ENCODE measurements at places on chromosomes 3 and 15. TPM values are rescaled to one million over a fixed set of nuclear protein-coding genes. Genes with fewer than 3 reads are reported as not detected.

- H3K4me1 ChIP-seq = no peaks in the 10 kb centered on the region
- H3K36me3 ChIP-seq = no peaks in the 10 kb centered on the region
- no peak for DNase-seq
- no peak overlapping the region for H3K4me3 ChIP-seq
These were observed 43.7 kb downstream of the CCR4 start for GRCh38 chr3:32995098-32995497.

DNA sequence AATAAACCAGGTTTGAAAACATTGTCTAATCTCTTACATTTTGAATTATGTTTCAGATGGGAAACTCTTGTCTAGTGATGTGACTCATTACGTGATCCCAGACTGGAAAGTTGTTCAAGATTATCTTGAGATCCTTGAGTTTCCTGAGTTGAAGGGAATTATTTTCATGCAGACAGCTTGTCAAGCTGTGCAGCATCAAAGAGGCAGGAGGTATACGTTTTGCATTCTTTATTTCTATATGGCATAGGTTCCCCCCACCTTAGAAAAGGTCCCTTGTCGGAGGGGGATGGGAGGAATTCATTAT is 1.5 kb downstream of the DIS3L start:
- H3K4me3 ChIP-seq = peak overlapping the region; percentile 91
- H3K27me3 ChIP-seq = no peaks in the 10 kb centered on the region
- peaks cover 5% of the 10 kb centered on the region for H3K36me3 ChIP-seq

DNA sequence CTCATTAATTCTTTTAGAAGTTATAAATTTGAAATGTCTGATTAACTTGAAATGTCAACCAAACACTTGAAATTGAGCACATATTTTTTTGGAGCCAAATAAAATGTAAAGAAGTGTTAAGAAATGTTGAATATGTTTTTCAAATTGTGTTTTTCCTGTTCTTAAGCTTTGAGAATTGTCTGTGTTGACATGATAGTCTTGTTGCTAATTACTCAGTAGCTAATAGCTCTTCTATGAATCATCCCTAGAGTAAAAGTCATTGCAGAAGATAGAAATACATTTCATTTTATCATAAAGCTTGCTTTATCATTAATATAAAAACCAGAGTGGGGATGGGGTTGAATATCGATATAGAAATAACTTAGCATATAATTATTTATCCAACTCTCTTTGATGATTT is 41.9 kb upstream of the ABHD10 start:
- peaks cover 40% of the 10 kb centered on the region for H3K36me3 ChIP-seq
- no peaks in the 10 kb centered on the region for H3K27me3 ChIP-seq
- no peak overlapping the region for H3K27ac ChIP-seq
- H3K4me3 ChIP-seq = no peak overlapping the region
- DNase-seq = no peak

DNA sequence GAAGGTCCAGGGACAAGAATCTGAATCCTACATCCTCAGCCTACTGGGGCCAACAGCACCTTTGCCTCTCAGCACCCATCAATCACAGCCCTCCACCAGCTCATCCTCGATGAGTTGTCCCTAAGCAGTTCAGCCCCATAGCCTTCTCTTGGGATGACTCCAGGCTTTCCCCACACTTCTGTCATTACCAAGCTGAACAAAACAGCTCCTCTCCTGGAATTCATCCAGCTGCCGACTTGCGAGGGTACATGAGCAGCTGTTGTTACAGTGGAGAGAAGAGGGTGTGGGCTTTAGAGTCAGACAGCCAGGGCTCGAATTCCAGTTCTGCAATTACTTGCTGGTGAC is 69.0 kb upstream of the THBS1 start:
- H3K4me3 ChIP-seq = no peak overlapping the region
- H3K27me3 ChIP-seq = no peaks in the 10 kb centered on the region
- no peak overlapping the region for H3K27ac ChIP-seq
- H3K4me1 ChIP-seq = no peaks in the 10 kb centered on the region
- no peak for DNase-seq

- H3K4me3 ChIP-seq = no peak overlapping the region
- DNase-seq = no peak
- H3K4me1 ChIP-seq = peaks cover 36% of the 10 kb centered on the region
- H3K27ac ChIP-seq = no peak overlapping the region
These were observed 7.8 kb downstream of the ATP2C1 start for GRCh38 chr3:130901463-130902204.

Gene NRROS
- 0.52 TPM for total RNA-seq

Gene UROC1
- not detected for total RNA-seq

- no peak overlapping the region for H3K27ac ChIP-seq
- H3K36me3 ChIP-seq = no peaks in the 10 kb centered on the region
These were observed 318.0 kb downstream of the FGF12 start for GRCh38 chr3:192409201-192409837.

DNA sequence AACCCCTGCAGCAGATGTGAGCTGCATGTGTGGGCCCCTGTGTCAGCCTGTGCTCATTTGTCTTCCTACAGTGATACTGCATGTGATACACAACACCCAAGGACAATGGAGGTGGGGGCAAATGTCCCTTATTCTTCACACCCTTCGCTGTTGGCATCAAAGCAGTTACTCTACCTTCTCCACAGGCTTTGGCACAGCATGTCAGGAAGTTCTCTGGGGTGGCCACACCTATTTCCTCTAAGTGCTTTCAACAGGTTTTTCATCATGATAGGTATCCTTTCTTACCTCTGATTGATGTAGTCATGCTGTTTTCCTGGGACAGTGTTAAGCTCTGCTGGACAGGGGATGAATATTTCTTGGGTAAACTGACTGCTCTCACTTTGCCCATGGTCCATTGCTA is 29.5 kb downstream of the ZNF662 start:
- H3K4me1 ChIP-seq = no peaks in the 10 kb centered on the region
- no peak overlapping the region for H3K4me3 ChIP-seq
- no peak overlapping the region for H3K27ac ChIP-seq
- H3K36me3 ChIP-seq = no peaks in the 10 kb centered on the region

DNA sequence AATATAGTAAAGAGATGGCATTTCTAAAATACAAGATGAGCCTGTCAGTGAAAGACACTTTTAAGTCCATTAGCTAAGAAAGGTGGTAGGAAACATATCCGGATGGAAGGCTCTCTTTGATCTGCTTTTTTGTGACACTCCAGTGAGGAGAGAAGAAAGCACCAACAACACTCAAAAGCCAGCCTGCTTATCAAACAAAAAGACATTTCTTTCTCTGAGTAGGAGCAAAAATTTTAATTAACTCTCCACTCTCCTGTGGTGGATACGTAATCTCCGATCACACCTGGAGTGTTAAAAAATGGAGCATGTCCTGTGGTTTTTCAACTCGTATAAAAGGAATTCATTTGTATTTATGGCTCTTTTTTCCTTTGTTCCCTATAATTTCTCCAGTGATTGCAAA is 65.3 kb downstream of the OXNAD1 start:
- peak overlapping the region; percentile 49 for H3K4me3 ChIP-seq
- peaks cover 31% of the 10 kb centered on the region for H3K4me1 ChIP-seq
- no peak for DNase-seq
- no peak overlapping the region for H3K27ac ChIP-seq

Gene MAP6D1
- 4.9 TPM for total RNA-seq

DNA sequence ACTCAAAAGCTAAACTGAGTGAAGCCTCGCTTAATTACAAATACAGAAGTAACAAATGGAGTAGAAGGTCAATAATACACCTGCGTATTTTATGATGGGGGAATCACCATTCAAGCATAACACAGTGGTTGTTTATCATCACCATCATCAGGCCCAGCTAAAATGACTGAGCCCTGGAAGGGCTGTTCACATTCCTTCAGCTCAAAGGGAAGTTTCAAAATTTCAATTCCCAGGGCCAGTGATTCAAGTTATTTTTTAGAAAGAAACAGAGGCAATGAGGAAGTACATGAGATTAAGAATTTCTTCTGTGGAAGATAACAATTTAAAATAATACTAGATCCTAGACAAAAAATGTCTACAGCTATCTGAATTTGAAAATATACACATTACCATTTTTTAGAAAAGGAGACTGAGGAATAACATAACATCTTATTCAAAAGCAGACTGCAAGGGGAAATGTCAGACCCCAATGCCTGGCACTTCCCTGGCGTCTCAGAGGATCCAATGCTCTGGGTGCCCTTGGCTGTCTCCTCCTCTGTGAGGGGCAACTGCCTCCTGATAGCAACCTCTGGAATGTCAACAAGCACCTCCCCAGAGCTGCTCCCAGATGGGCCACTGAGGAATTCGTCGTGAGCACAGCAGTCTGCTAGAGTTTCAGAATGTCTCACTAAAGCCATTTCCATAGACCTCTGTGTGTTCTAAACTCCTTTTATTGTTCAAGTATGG is 22.8 kb downstream of the EHD4 start:
- H3K27ac ChIP-seq = no peak overlapping the region
- no peak overlapping the region for H3K4me3 ChIP-seq
- no peak for DNase-seq
- H3K27me3 ChIP-seq = no peaks in the 10 kb centered on the region
- peaks cover 2% of the 10 kb centered on the region for H3K36me3 ChIP-seq

DNA sequence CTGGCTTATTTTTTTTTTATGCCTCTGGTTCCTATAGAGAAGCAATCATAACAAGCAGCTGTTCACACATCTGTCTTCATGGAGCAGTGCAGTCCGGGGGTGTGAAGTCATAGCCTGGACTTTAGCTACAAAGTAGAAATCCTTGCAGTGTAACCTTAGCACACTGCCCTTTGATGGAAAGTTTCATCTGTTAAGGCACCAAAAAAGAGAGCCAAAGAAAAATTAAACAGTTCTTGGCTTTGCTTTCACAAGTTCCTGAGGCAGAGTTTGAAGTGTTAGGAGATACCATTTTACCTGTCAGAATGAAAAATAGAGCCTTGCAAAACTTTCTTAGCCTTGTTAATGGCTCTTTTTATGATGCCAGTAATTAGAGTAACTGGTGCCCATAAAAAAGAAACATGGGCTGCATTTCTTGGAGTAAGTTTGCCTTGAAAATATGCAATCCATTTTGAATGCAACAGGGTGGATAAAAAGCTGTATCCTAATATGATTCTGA is 84.1 kb downstream of the PIK3R4 start:
- no peak overlapping the region for H3K27ac ChIP-seq
- H3K4me3 ChIP-seq = no peak overlapping the region
- H3K27me3 ChIP-seq = no peaks in the 10 kb centered on the region
- no peak for DNase-seq
- no peaks in the 10 kb centered on the region for H3K4me1 ChIP-seq

Gene CEMIP
- total RNA-seq = 0.33 TPM

- no peaks in the 10 kb centered on the region for H3K27me3 ChIP-seq
- no peak for DNase-seq
- no peak overlapping the region for H3K4me3 ChIP-seq
- no peak overlapping the region for H3K27ac ChIP-seq
- no peaks in the 10 kb centered on the region for H3K4me1 ChIP-seq
These were observed 51.2 kb upstream of the THRB start for GRCh38 chr3:24545887-24546286.

GRCh38 chr3:144516026-144516425 is 544.4 kb downstream of the DIPK2A start:
- H3K27me3 ChIP-seq = no peaks in the 10 kb centered on the region
- DNase-seq = no peak
- H3K4me3 ChIP-seq = no peak overlapping the region
- H3K36me3 ChIP-seq = no peaks in the 10 kb centered on the region

GRCh38 chr15:101499863-101500713 is 10.6 kb upstream of the PCSK6 start:
- H3K4me1 ChIP-seq = peaks cover 25% of the 10 kb centered on the region
- H3K27me3 ChIP-seq = peaks cover 25% of the 10 kb centered on the region
- H3K27ac ChIP-seq = no peak overlapping the region

GRCh38 chr3:63585927-63586326 is 66.5 kb upstream of the SNTN start:
- no peaks in the 10 kb centered on the region for H3K36me3 ChIP-seq
- H3K4me3 ChIP-seq = no peak overlapping the region
- no peaks in the 10 kb centered on the region for H3K27me3 ChIP-seq

- peaks cover 3% of the 10 kb centered on the region for H3K36me3 ChIP-seq
- DNase-seq = no peak
- no peak overlapping the region for H3K27ac ChIP-seq
- H3K4me3 ChIP-seq = no peak overlapping the region
- H3K27me3 ChIP-seq = no peaks in the 10 kb centered on the region
These were observed 113.8 kb downstream of the ANP32A start for GRCh38 chr15:68706931-68707330.

Gene CTXND1
- 1.3 TPM for total RNA-seq

Gene C3orf49
- total RNA-seq = not detected

DNA sequence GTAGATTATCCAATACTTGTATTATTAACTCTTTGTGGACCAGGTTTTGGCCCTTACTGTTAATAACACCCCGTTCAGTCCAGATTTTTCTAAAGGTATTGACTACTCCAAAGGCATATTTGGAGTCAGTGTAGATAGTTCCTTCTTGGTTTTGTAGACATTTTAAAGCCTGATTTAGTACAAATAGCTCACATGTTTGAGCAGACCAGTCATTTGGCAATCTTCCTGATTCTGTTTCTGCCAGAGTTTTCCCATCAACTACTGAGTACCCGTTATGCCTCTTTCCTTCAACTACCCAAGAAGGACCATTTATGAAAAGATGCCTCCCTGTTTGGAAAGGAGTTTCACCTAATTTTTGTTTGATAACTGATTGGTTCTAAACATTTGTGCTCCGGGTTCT is 82.0 kb downstream of the CHCHD4 start:
- no peak overlapping the region for H3K4me3 ChIP-seq
- H3K27ac ChIP-seq = no peak overlapping the region
- DNase-seq = no peak
- no peaks in the 10 kb centered on the region for H3K4me1 ChIP-seq
- H3K27me3 ChIP-seq = peaks cover 19% of the 10 kb centered on the region

- no peaks in the 10 kb centered on the region for H3K27me3 ChIP-seq
- no peak overlapping the region for H3K4me3 ChIP-seq
- no peak overlapping the region for H3K27ac ChIP-seq
- H3K4me1 ChIP-seq = no peaks in the 10 kb centered on the region
- DNase-seq = no peak
These were observed 1083.2 kb downstream of the ROBO2 start for GRCh38 chr3:78123058-78123457.

Gene TUSC7
- total RNA-seq = not detected

Gene VGLL3
- 6.1 TPM for total RNA-seq

DNA sequence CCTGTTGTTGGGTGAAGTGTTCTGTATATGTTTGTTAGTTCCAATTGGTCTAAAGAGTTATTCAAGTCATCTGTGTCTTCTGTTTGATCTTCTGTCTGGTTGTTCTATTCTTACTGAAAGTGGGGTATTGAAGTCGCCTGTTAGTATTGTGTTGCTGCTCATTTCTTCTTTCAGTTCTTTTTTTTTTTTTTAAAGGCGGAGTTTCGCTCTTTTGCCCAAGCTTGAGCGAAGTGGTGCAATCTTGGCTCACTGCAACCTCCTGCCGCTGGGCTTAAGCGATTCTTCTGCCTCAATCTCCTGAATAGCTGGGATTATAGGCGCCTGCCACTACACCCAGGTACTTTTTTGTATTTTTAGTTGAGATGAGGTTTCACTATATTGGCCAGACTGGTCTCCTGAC is 23.5 kb downstream of the PFN2 start:
- H3K4me1 ChIP-seq = peaks cover 6% of the 10 kb centered on the region
- H3K36me3 ChIP-seq = peaks cover 86% of the 10 kb centered on the region
- no peak overlapping the region for H3K27ac ChIP-seq
- no peak overlapping the region for H3K4me3 ChIP-seq
